HFF-Myc (cell line): ENCODE measurements at places on chromosomes 12 and 14.
A peak's percentile ranks its signal among the peaks of the same experiment; 100 is the strongest.

DNA sequence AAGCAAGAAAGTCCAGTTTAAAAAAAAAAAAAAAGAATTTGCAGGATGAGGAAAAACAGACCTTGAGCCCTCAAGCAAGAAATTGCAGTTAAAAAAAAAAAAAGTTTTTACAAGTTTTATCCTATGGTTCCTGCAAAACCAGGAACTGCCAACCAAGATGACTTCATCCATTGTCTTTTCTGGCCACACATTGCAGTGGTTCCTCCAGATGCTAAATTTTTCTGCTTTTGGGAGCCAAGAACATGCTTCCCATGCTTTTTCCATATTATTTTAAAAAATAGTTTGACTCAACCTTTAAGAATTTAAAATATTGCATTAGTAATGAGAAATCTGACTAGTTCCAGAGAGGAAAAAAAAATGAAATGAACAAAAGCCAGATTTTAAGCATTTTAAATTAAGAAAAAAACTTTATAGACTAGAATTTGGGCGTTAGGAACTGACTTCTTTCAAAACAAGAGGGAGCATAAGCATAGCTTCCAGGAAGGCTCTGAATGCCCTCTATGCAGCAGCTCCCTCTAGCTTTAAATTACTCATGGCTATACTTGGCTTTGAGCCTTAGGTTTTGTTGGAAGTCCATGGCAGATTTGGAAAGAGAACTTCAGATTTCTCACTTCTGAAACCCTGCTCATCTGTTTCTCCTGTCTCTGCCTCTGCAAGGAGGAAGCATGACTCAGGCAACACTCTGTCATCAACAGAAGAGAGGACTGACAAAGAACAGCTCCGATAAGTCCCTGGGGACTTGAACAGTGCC, 124.5 kb downstream of the GPR65 start:
- DNase-seq, result peak; percentile 56

GRCh38 chr12:124617615-124618014, 50.2 kb upstream of the NCOR2 start:
- DNase-seq, result no peak

- no peak for DNase-seq
Measured at GRCh38 chr14:88749139-88749538, 43.6 kb downstream of the EML5 start.

DNA sequence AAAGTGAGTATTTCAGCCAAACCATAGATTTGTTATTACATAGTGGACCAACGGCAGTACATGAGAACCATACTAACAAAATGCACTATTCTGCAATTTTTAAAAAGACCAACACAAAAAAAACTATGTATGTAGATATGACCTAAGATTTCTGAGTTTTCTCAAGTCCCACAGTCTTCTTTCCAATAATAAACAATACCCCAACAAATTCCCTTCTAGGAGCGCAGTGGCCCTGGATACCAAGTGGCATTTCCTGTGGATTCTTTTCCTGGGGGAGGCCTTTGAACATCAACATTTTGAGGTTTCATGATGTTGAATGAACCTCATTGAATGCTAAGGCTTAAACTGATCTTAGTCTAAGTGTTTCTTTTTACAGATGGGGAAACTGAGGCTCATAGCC, 210.5 kb downstream of the BCAT1 start:
- no peak for DNase-seq

- no peak for DNase-seq
Measured at GRCh38 chr14:103545219-103545914, 16.4 kb downstream of the TRMT61A start.

- no peak for DNase-seq
Measured at GRCh38 chr14:71141701-71142374, 234.6 kb downstream of the PCNX1 start.

GRCh38 chr12:45279931-45280830, 64.3 kb downstream of the ANO6 start:
- DNase-seq, result no peak

DNA sequence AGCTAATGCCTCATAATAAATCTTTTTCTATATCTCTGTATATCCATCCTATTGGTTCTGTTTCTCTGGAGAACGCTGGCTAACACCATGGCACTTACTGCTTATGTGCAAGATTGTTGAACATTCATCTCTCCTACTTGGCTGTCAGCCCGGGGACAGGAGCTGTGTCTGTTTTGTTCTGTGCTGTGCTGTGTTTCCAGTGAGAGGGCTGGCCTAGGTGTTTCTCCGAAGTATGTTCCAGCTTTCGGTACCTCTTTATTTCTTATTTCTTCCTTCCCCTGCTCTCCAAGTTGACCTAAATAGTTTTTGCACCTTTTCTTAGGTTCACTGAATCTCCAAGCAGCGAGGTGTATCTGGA, 18.8 kb upstream of the NR4A1 start:
- no peak for DNase-seq

DNA sequence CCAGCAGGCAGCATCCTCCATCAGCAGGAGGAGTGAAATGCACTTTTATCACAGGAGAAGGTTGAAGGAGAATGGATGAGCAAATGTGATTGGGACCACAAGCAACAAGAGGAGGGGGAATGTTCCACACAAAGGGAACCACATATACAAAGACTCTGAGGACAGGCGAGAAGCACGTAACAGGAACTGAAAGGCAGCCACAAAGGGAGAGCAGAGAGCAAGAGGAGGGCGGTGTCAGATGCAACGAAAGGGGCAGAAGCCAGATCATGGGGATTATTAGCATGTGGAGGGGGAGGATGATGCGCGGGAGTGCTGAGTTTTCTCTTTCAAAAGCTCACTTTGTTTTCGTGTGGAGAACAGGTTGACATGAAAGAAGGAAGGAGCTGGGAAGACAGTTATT, 241.1 kb downstream of the SPTSSA start:
- no peak for DNase-seq

GRCh38 chr12:105113094-105113493, 5.6 kb downstream of the WASHC4 start:
- no peak for DNase-seq

GRCh38 chr14:78498062-78498595, 328.0 kb downstream of the NRXN3 start:
- DNase-seq, result no peak

DNA sequence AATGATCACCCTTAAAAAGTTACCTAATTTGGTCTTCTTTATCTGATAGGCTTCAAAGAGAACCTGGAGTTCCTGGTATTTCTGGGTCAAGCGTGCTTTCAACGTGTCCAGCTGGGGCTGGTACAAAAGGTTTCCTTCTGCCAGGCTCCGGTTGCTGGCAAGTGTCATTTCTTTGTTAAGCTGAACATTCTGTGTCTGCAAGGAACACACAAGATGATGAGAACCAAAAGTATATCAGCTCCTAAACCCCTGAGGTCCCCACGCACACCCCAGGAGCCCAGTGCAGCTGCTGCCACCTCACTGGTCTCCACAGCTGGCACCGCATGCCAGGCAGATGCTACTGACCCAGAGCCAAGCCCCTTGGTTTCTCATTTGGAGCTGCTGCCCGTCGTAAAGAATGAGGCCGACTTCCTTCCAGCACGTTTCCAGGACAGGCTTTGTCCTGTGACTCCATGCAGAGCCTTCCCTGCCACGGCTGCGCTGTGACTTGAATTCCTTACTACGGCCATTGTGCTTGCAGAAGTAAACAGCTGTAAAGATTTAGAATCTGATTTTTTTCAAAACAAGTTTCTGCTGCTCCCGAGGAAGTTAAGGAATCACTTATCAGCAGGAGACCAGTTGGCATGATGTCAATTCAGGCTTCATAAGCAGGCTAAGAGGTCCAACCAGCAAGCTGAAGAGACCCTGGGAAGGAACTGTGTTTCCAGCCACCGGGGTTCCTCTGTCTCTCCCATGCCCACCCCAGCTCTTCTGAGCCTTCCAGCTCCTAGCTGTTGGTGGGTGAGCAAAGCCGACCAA, 24.9 kb downstream of the VPS37B start:
- no peak for DNase-seq

DNA sequence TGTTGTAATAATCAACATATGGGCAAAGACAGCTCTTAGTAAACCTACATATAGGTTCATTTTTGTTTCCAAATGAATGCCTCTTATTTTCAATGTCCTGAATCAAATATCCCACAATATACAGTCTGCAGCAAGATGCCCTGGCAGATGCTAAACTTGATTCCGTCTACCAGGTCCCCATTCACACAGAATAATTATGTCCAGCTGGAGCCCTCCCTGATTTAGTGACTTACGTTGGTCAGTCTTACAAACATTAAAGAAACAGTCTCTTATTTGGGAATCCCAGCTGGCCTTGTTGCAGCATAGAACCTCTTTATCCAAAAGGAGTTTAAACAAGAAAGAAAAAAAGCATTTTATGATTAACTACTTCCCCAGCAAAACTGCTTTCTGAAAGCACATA, 82.7 kb upstream of the BMP4 start:
- DNase-seq, result no peak

- DNase-seq, result peak; percentile 61
Measured at GRCh38 chr12:27619308-27619707, 76.9 kb upstream of the REP15 start.
